Type B pancreatic cell (in vitro differentiated cells): ENCODE measurements at places on chromosomes 6 and 20. TPM values are rescaled to one million over a fixed set of nuclear protein-coding genes. Genes with fewer than 3 reads are reported as not detected.

- no peak for DNase-seq
Measured at GRCh38 chr20:23126281-23127061, 40.3 kb upstream of the CD93 start.

DNA sequence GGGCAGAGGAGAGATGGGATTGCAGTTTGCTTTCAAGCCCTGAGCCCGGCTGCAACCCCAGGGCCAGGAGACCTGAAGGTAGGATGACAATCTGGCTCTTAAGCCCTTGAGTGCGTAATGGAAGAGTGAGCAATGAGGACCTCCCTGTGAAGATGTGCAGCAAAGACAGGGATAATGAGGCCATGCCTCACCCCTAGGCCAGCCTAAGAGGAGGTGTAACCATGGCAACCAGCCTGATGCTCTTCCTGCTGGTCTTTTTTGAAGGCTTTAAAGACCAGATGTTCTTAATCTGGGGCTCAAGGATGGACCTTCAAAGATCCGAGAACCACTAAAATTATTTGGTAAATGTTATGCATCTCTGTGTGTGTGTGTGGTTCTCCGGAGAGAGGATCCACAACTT, 8.2 kb downstream of the ARHGAP40 start:
- no peak for DNase-seq

DNA sequence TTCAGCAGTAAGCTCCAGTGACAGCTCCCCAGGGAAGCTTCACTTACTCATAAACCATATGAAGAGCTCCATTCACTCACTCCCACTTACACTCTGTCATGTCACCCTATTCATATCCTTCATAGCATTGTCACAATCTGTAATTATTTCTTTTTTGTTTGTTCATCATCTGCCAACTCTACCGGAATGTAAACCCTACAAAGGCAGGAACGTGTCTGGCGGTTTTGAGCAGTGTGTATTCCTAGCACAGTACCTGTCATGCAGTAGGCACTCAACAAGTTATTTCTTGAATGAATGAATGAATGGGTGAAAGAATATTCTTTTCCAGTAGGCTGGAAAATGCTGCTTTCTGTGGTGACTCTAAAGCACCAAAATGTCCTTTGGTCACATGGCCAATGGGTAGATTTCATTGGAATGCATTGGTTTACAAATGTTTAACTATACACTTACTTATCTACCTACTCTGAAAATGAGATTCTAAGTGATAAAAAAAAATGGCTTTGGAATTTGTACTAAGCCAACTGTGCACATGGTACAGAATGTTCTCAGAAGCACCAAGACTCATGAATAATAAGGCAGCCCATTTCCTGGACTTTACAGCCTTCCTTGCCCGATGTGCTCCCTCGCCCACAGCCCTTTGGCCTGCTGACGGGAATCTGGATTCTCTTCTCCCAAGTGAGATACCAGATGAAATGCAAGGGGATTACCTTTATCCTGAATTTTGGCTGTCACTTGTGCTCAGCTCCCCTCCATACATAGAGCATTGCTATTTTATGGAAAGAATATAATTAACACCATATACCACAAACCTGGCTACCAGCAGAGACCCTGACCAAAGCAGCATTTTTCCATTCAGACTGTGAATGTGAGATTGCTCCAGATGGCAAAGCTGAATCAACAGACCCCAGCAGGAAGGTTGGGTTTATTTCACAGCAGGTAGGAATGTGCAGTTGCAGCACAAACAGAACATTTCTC, 273.3 kb downstream of the ALDH8A1 start:
- no peak for DNase-seq

DNA sequence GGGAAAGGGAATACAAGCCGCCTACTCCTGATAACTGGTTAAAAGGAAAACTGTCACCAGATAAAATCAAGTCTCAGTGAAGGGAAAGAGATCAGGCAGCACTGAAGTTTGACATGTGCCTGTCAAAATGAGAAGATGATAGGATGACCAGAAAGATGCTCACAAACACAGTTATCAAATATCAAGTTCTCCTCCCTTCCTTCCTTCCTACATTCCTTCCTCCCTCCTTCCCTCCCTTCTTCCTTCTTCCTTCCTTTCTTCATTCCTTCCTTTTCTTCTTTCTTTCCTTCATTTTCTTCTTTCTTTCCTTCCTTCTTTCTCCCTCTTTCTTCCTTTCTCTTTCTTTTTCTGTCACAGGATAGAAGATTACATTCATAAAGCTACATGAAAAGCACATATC, 55.2 kb downstream of the MYB start:
- no peak for DNase-seq

GRCh38 chr6:74997646-74998045, 208.2 kb downstream of the COL12A1 start:
- no peak for DNase-seq

- no peak for DNase-seq
Measured at GRCh38 chr6:85684809-85685171, 42.1 kb upstream of the SYNCRIP start.

RTF2 gene
- total RNA-seq, result 63.5 and 71.2 TPM in 2 replicates

- no peak for DNase-seq
Measured at GRCh38 chr6:90644492-90644891, 57.6 kb upstream of the MAP3K7 start.

BNIP5 gene
- 1.4 and 2.1 TPM in 2 replicates for total RNA-seq

STX7 gene
- 36.6 and 50.2 TPM in 2 replicates for total RNA-seq

CARMIL1 gene
- 11.8 and 17.2 TPM in 2 replicates for total RNA-seq

DNA sequence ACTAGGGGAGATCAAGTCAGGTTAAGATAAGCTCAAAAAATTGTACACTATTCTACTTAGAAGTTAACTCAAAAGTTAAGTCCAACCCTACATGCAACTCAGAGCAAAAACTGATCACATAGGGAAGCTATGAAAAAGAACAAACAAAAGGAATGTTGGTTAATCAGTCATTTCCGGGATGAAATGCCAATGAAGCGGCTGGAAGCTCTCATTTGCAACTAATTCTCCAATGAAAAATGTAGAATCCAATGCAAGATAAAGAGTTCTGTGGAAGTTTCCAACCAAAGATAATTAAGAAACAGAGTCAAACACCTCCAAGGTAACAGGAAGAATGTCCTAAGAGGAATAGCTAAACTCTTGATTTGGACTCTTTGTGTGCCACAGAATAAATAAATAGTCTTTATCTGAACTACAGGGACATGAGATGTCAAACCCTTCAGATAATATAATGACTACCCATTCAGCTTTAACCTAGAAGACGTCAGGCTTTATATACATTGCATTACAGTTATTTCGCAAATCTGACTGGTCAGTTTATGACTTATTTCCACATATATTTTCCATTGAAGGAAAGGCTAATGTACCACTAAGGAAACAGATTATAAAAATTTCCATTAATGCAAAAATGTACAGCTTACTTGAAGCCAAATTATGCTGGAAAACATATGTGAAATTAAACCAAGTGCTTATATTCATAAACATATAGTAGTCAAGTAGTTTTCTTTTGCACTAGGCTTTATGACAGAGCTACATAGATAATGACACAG, 48.0 kb upstream of the DST start:
- DNase-seq, result no peak

DNA sequence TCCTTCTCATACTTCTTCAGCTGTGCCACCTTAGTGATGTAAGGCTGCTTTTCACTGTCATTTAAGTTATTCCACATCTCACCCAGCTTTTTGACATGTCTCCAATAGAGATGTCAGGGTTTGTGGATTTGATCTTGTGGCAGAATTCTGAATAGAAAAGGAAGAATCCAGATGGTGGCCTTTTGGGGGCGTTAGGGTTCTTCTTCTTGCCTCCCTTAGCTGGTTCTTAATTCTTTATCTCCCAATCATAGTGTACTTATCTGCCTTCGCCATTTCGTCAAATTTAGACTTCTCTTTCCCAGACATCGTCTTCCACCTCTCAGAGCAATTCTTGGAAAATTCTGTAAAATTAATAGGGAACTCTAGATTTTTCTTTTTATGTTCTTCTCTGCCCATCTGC, 422.9 kb downstream of the GJA1 start:
- DNase-seq, result no peak

- DNase-seq, result no peak
Measured at GRCh38 chr6:107635057-107635515, 145.2 kb downstream of the SOBP start.

DNA sequence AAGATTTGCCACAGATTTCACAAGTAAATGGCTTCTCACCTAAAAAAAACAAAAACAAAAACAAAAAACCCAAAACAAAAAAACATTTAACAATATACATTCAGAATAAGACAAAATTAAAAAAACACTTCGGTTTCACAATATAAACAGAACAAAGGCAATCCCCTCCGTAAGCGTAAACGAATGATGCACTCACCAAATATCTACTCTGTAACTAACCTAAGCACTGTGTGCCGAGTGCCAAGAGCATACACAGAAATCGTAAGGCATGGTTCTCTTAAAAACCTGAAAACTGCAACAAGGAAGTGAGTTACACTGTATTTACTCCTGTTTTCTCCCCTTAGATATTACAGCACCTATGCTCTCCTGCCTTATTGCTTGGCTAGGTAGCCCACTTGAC, 12.1 kb upstream of the MICAL1 start:
- no peak for DNase-seq
